NCI-H345 (cell line): ENCODE measurements at places on chromosomes 6 and 20.
A peak's percentile ranks its signal among the peaks of the same experiment; 100 is the strongest.

DNA sequence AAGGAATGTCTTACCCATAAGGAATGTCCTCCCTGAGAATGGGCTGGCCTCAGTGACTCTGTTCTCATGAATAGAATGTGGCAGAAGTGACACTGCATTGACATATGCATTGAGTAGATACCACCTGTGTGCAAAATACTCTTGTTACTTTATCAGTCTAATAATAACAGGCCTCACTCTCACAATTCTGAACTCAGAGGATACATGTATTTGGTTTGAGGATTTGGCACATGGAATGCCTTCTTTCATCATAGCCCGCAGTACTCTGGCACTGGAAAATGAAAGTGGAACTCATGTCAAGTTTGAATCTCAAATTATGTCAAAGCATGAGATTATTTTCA lies 52.9 kb upstream of the PLCB4 start:
- DNase-seq: no peak

DNA sequence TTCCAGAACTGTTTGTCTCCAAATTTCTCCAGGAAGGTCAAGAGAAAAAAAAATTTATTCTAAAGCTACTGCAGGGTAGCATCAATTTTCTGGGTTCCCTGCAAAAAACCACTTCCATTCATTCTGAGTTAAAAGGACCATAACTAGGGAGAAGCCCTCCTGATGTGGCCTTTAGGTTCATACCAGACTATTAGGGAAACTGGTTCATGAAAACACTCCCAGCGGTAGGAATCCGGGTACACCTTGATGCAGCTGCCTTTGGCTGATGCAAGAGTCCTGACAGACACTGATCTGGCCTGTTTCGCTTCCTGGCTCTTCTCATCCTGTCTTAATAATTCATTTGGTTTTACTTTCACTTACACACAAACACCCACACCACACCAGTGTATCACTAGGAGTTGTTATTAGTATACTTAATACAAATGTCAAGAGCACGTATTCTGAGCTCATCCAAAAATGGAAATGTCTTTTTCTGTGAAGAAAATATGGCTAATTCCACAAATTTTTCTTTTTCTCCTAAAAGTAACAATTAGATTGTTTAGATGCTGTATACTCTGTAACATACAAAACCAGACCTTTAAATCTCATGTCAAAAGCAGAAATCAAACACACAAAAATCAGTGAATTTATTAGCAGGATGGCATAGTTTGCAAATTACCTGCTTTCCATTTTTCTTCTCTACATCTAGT lies 38.4 kb upstream of the ARHGAP18 start:
- DNase-seq: no peak

GRCh38 chr6:83536034-83536646 lies 23.8 kb downstream of the PRSS35 start:
- DNase-seq: peak; percentile 10

GRCh38 chr6:4864519-4864918 lies 88.3 kb downstream of the CDYL start:
- no peak for DNase-seq

- DNase-seq: no peak
These were observed 302.0 kb upstream of the STXBP5 start for GRCh38 chr6:146901940-146902816.

- peak; percentile 59 for DNase-seq
These were observed 41.2 kb upstream of the LY86 start for GRCh38 chr6:6547110-6547879.

- DNase-seq: no peak
These were observed 265.5 kb upstream of the EXOC2 start for GRCh38 chr6:958488-958887.
